ENCODE measurements at places on chromosomes 2 and 18.
A peak's percentile ranks its signal among the peaks of the same experiment; 100 is the strongest.

DNA sequence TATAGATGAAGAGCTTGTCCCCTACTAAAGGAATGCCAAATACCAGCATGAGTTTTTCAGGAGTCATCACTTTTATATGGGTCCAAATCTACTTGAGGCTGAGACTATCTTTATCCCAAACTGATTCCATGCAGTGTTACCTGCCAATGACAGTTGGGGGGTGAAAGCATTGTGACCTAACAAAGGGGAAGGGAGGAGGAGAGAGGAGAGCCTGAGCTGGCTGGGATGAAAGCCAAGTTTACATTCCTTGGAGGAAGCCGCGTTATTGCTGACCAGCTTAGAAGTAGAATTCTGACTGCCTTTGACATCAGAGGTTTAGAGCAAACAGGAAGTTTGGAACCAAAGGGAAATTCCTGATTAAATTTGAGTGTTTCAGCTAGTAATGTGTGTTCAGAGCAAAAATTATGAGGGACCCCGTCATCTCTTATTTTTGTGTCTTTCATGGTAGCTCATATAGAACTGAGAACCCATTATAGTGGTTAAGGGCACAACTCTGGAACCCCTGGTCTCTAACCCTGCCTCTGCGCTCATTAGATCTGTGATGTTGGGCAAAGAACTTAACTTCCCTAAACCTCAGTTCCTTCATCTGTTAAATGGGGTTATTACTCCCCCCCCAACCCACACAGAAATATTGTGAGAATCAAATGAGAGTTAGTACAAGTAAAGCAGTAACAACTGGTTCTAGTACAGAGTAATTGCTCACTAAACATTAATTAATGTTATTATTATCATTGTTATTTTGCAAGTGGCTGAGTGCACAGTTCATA, 199.3 kb upstream of the EPAS1 start:
- DNase-seq: no peak

- no peak for DNase-seq
Measured at GRCh38 chr2:174486563-174487107, at the start of gene GPR155. GPR155 (minus strand) TSS chr2:174487029; CDS start chr2:174481956, 5,073 bp downstream.

DNA sequence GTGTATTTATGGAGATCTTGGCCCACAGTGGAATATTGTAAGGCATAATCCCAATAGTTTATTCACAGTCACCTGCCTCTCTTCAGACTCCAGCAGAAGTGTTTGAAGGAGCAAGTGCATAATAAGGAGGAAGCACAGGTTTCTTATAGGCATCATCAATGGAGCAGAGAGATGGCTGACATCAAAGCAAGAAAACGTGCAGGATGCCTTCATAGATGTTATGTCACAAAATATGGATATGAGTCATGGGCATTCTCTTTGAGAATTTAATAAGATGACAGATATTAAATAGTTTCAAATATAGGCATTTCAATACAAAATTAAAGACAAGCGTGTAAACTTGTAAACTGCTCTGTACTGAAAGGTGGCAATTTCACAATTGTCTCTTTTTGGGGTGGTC, 4.0 kb upstream of the RND3 start:
- no peak for DNase-seq

GRCh38 chr2:47520302-47520630, 117.3 kb downstream of the MSH2 start:
- no peak for DNase-seq

- DNase-seq: no peak
Measured at GRCh38 chr18:44766450-44766849, 85.8 kb downstream of the SETBP1 start.

- DNase-seq: no peak
Measured at GRCh38 chr18:2027756-2028155, 543.5 kb downstream of the METTL4 start.

- no peak for DNase-seq
Measured at GRCh38 chr2:48910961-48911360, 155.4 kb upstream of the LHCGR start.

DNA sequence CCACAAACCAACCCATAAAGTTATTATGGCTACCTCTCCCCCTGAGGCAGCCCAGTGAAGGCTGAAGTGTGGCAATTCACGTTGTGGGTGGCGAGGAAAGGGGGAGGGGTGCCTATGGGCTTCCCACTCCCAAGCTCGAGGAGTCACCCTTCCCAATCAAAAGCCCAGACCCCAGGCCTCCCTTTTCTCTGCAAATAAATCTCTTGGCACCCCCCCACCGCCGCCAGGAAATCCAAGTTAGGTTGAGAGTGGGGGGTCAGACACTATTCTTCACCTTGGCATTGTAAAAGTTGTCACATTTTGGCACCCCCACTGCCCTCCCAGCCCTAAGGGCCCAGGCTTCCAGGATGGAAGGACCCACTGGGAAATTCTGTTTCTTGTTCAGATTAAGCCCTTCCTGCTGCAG, 6.9 kb downstream of the ANKRD53 start:
- no peak for DNase-seq

- no peak for DNase-seq
Measured at GRCh38 chr18:69246027-69246426, 154.7 kb upstream of the DOK6 start.

DNA sequence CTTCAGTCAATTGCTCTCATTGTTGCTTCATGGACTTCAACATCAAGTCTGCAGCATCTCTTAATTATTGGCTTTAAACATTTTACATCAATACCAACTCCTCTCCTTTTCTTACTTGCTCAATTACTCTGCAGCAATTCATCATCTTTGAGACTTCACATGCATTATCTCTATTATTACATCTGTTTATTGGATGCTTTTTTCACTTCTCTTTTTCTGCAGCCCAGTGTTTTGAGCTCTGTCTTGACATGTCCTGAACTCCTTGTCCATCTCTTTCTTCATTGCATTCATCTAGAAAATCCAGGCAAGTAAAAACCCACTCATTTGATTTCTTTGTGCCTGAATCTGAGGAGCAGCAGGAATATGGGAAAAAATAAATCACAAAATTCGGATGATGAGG, 647.9 kb downstream of the PLCL1 start:
- no peak for DNase-seq

DNA sequence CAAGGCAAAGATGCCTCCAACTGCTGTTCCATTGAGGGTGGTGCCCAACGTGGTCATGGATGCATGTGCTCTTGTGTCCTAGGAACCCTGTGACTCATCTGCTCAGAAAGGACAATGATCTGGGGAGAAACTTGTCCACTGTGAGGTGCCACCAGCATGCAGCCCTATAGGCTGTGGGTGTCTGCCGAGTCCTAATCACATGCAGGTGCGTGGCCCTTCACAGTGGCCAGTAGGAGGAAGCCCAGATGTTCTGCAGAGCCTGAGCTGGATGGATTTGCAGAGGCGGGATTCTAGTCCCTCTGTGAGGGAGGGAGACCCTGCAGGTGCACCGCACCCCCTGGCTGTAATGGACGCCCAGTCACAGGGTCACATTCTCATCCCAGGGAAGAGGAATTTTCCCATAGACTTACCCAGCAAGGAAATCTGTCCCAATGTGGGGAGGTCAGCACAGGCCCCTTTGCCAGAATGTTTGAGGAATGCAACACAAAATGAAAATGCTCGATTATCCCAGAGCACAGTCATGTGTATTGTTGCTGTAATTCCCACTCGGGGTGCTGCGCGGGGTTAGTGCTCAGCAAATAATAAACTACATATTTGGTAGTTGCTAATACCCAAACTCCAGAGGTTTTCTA, 13.9 kb downstream of the GDF7 start:
- no peak for DNase-seq

- DNase-seq: no peak
Measured at GRCh38 chr2:196719110-196719872, 79.8 kb downstream of the CCDC150 start.

GRCh38 chr2:170206805-170207407, 29.0 kb downstream of the MYO3B start:
- DNase-seq: no peak

GRCh38 chr2:58137221-58137620, 90.6 kb downstream of the VRK2 start:
- DNase-seq: no peak

DNA sequence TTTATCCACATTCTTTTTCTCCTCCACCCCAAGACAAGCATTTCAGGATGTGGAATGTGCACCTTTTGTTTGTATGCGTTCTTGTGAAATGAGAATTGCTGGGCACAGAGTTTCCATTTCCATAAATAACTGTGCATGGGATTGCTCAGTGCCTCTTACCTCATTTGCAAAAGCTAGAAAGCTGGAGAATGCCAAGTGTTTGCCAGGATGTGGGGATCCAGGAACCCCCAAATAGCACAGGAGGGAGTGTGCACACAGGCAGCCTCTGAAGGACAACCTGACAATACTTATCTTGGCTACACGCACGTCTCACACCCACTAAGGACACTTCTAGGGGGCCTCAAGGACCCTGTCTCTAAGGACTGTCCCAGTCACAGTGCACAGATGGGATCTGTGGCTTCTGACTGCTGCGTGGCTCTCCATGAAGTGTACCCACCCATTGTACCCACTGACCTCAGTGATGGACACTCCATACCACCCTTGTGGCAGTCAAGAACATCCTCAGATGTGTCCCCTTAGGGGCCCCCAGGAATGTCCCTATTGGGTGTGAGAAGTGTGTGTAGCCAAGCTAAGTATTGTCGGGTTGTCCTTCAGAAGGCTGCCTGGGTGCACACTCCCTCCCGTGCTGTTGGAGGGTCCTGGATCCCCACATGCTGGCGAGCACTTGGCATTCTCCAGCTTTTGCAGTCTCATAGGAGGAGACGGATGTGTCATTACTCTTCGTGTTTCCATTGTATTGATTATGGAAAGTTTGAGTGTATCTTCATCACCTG, 38.4 kb downstream of the CAPN13 start:
- DNase-seq: no peak

- no peak for DNase-seq
Measured at GRCh38 chr2:66509326-66509811, 74.4 kb downstream of the MEIS1 start.

- no peak for DNase-seq
Measured at GRCh38 chr2:234861841-234862735, 89.7 kb upstream of the SH3BP4 start.

GRCh38 chr18:36809590-36810381, 19.0 kb downstream of the TPGS2 start:
- DNase-seq: no peak

GRCh38 chr18:39365836-39366485, 1800.4 kb upstream of the CELF4 start:
- no peak for DNase-seq

DNA sequence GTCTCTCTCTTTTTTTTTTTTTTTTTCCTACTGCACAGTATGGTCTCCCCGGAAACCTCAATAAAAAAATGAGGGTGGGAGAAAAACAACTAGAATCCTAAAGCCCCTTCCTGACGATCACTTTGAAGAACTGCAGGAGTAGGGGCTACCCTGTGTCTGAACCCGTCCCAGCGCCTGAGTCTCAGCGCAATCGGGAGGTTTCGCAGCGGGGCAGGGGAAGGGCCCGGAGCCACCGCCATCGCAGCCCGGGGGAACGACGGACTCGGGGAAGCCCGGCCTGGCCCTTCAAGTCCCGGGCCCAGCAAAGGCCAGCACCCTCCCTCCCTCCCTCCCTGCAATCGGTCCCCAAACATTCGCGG, 411 bp downstream of the NARS1 start:
- no peak for DNase-seq

GRCh38 chr2:26670171-26670570, 22.4 kb upstream of the KCNK3 start:
- no peak for DNase-seq

- DNase-seq: no peak
Measured at GRCh38 chr18:50298443-50299284, 11.2 kb upstream of the CXXC1 start.

DNA sequence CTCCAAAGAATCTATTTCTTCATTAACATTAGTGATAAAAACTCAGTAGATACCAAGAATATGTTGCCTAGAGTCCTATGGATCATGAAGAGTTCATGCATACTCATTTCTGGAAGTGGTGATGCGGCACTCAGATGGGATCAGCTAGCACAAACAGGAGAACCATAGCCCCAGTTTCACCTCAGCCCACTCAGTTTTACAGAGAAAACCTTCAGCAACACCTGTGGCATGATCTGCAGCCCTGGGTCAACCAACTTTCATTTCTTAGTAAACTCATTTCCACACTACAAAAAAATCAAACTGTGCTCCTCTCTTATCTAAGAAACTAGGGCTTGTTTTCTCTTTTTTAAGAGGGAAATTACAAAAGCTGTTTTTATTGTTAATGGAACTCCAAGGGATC, 569.4 kb downstream of the CCDC85A start:
- no peak for DNase-seq

DNA sequence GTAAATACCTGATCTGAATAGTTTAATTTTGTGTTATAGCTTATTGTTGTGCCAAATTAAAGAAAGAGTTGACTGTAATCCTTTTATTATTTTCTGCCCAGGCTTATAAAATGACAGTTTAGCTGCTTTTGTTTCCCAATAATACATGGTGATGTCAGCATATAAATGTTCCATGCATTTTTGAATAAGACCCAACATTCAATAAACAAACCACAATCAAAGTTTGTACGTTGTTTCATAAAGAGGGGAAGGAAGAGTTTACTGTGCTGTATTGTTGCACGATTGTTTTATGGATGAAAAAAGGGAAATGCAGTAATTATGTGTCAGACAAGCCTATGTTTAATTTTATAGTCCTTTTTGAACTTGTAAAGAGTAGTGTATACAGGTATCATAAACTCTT, 177.2 kb upstream of the SCN7A start:
- no peak for DNase-seq

GRCh38 chr2:10022041-10022421, 21.3 kb upstream of the KLF11 start:
- DNase-seq: no peak

DNA sequence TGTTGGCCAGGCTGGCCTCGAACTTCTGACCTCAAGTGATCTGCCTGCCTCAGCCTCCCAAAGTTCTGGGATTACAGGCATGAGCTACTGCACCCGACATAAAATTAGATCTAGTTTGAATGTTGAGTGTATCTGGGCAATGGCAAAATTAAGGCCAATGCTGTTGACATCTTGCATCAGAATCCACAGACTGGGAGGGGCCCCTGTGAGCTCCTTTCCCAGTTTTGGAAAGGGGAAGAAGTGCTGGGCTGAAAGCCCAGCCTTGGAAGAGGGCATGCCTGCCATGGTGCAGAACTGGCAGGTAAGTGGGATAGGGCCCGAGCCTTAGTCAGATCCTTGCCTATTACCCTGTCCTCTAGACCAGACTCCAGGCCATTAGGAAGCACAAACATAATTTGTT, 4.5 kb upstream of the MYOM1 start:
- DNase-seq: no peak

GRCh38 chr2:218419630-218420216, 800 bp downstream of the VIL1 start:
- no peak for DNase-seq

GRCh38 chr18:573385-573784, 6.8 kb upstream of the CETN1 start:
- no peak for DNase-seq

GRCh38 chr2:10266133-10266620, 36.5 kb upstream of the HPCAL1 start:
- no peak for DNase-seq

- DNase-seq: peak; percentile 30
Measured at GRCh38 chr2:23925702-23926289, 1.1 kb downstream of the ATAD2B start.

DNA sequence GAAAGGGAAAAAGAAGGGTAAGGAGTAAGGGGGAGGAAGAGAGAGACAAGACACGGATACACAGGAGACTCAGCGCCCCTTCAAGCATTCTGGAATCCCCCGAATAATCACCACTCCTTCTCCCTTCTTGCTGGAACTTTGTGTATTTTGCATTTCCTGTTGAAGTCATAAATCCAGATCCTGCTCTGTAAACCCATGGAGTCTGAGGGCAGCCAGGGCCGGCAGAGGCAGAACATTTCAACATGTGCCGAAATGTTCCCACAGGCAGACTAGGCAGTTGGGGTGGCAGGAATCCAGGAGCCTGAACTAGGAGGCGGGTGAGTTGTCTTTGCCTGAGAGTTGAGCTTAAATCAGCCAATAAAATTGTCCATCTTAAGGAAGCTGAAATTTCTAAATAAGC, 193.1 kb downstream of the SH3RF3 start:
- DNase-seq: no peak
